ENCODE measurements at places on chromosomes 16 and 17. TPM values are rescaled to one million over a fixed set of nuclear protein-coding genes. Genes with fewer than 3 reads are reported as not detected.

The APOBR gene
- total RNA-seq, result 7.7 TPM

The CDRT4 gene
- total RNA-seq, result 2.7 TPM

The HEATR3 gene
- total RNA-seq, result 25.5 TPM

The SMARCD2 gene
- 96.8 TPM for total RNA-seq

The SLC4A1 gene
- total RNA-seq, result not detected

The SLFN14 gene
- 0.15 TPM for total RNA-seq

The TBC1D3I gene
- total RNA-seq, result 0.51 TPM

The RGS9 gene
- total RNA-seq, result 2.6 TPM

DNA sequence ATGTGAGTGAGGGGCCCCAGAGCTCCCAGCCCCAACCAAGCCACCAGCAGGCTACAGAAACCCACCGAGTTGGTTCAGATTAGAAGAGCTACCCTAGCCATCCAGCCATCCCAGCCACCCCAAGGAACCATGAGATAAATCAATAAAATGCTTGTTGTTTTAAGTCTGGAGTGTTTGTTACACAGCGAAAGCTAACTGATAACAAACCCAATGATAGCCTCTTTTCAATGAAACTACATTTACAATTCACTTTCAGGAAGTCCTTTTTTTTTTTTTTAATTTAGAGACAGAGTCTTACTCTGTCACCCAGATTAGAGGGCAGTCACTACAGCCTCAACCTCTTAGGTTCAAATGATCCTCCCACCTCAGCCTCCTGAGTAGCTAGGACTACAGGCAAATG lies 215.0 kb upstream of the ZFHX3 start:
- no peak overlapping the region for H3K27ac ChIP-seq
- H3K36me3 ChIP-seq, result no peaks in the 10 kb centered on the region
- H3K27me3 ChIP-seq, result no peaks in the 10 kb centered on the region
- no peaks in the 10 kb centered on the region for H3K4me1 ChIP-seq
- no peak overlapping the region for H3K4me3 ChIP-seq
- no peak for DNase-seq

- no peaks in the 10 kb centered on the region for H3K36me3 ChIP-seq
- no peak for DNase-seq
- H3K4me1 ChIP-seq, result no peaks in the 10 kb centered on the region
- H3K4me3 ChIP-seq, result no peak overlapping the region
- H3K27me3 ChIP-seq, result no peaks in the 10 kb centered on the region
- H3K27ac ChIP-seq, result no peak overlapping the region
Measured at GRCh38 chr16:12207939-12208338, 231.4 kb downstream of the SNX29 start.

- H3K27me3 ChIP-seq, result no peaks in the 10 kb centered on the region
- H3K27ac ChIP-seq, result peak overlapping the region; percentile 22
- peak; percentile 40 for DNase-seq
- H3K36me3 ChIP-seq, result no peaks in the 10 kb centered on the region
- peak overlapping the region; percentile 60 for H3K4me3 ChIP-seq
Measured at GRCh38 chr16:89863741-89864526, 9.5 kb upstream of the TCF25 start.

DNA sequence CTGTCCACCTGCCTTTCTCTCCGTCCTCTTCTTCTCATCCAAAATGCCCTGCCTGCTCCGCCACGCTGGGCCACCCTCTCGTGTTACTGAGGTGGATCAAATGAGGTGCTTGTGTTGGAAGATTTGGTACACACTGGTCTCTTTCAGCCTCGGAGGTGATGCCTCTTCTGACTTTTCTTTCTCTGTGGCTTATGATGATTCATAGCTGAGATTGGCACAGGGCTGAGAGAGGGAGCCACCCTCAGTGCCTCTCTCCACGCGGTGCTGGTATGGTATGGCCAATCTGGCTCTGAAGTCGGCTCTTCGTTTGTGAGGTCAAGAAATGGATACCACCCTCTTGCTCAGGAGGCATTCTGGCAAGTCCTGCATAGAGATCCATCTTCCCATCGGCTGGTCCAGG lies 82.4 kb downstream of the PLCG2 start:
- no peak overlapping the region for H3K4me3 ChIP-seq
- H3K4me1 ChIP-seq, result no peaks in the 10 kb centered on the region
- H3K36me3 ChIP-seq, result no peaks in the 10 kb centered on the region

DNA sequence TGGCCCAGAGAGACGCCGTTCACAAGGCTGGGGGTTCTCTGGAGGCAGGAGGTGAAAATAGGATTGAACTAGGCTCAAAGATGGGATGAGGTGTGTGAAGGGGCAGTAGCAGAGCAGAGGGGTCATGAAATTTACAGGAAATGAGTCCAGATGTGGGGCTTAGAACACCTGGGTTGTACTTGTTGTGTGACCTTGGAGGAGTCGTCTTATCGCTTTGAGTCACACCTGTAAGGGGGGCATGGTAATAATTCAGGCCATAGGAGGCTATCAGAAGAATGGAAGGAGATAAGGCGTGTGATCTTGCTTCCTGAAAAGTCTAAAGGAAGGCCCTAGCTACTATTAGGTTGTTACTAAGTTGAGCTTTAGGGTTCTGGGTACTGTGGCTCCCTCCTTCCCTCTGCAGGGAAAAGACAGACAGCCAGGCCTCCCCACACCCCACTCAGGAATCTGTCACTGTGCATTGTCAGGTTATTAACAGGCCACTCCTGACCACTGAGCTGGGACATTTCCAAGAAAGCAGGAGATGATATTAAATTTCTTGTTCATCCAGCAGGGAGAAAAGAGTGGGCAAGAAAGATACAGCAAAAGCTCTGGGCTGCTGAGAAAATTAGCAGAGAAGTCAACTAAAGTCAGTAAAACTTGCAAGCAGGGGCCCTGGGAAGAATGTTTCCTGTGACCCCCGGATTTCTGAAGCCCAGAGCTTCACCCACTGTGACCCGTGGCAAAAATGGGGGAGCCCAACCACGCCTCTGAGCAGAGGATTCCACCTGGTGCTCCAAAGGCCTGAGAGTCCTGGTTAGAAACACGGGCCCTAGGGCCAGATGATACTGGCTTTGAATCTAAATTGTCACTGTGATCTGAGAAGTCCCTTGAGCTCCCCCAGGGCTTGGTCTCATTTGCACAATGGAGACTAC lies 6.0 kb upstream of the CDC42EP4 start:
- H3K27ac ChIP-seq, result no peak overlapping the region
- DNase-seq, result no peak
- H3K36me3 ChIP-seq, result no peaks in the 10 kb centered on the region
- no peak overlapping the region for H3K4me3 ChIP-seq
- no peaks in the 10 kb centered on the region for H3K4me1 ChIP-seq

DNA sequence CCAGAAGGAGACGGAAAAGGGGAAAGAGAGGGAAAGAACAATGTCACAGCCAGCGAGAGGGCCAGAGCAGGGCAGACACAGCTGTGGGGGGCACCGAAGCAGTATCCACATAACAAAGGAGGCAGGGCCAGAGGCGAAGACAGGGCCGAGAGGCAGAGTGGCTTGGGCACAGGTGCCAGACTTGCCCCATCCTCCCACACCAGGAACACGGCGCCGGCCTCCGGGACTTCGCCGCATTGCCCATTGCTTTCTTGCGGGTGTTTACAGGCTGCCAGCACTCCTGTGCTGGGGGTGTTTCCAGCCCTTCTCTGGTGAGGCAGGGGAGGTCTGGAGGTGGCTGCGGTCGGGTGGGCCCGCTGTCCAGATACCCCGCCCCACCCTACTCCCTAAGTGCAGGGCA lies 78.0 kb downstream of the ENGASE start:
- H3K27ac ChIP-seq, result no peak overlapping the region
- H3K4me1 ChIP-seq, result no peaks in the 10 kb centered on the region
- H3K4me3 ChIP-seq, result no peak overlapping the region
- DNase-seq, result no peak

DNA sequence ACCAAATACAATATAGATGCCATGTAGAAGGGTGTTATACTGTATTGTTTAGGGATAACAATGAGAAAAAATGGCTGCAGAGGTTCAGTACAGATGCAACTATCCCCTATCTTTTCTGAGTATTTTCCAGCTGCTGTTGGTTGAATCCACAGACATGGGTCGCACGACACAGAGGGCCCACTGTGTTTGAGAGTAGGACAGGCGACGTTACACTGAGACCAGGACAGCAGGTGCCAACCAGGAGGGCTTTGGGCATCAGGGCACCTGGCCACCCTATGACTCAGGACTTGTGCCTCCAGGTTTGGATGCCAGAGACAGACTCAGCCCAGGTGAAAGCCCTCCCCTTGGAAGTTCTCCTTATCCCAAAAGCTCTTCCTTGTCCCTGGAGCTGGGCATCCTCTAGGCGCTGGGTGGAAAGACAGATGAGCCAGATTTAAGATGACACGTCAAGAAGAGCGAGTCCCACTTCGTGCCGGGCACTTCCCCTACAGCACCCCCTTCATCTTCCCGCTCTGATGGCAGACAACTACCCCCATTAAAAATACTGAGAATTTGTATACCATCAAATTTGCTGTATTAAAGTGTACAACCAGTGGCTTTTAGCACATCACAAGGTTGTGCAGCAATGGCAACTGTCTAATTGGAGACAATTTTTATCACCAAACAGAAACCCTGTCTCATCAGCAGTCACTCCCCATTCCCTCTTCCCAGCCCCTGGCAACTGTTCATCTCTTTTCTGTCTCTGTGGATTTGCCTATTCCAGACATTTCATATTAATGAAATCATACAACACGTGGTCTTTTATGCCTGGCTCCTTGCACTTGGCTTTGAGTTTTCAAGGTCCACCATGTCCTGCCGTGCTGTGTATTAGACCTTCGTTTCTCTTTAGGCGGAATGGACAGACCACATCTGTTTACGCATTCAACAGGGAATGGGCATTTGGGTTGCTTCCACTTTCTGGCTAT lies 30.6 kb downstream of the TNFRSF13B start:
- no peaks in the 10 kb centered on the region for H3K27me3 ChIP-seq
- no peak overlapping the region for H3K27ac ChIP-seq
- no peaks in the 10 kb centered on the region for H3K36me3 ChIP-seq
- no peak for DNase-seq

DNA sequence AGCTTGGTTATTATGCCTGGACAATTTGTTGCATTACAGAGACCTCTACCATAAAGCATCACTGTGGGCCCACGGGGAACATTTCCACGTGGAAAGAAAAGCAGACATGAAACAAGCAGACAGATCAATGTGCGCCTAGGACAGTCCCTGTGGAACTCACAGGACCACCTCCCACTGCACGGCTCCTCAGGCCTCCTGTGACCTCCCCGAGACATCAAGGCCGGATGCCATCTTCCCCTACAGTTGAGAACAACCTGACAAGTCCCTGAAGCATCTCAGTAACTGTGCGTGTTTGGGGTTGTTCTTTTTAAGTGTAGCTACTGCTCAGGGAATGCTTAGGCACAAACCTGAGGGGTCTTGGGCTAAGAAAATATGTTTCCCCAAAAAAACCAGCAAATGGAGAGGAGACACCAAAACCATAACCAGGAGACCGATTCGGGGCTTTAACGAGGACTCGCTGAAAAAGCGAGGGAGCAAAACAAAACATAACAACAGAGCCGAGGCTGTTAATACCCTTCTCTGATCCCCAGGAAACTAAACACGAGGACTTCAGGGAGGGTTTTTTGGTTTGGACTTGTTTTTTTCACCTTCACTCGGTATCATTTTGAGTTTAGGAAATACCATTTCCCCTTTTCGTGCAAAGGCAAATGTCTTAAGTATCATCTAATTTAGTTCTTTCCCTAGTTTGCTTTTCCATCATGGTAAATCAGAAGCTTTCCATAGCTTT lies 87.1 kb downstream of the CYTH1 start:
- DNase-seq, result no peak
- H3K27ac ChIP-seq, result no peak overlapping the region
- no peaks in the 10 kb centered on the region for H3K4me1 ChIP-seq
- peaks cover 81% of the 10 kb centered on the region for H3K36me3 ChIP-seq
- H3K27me3 ChIP-seq, result no peaks in the 10 kb centered on the region

DNA sequence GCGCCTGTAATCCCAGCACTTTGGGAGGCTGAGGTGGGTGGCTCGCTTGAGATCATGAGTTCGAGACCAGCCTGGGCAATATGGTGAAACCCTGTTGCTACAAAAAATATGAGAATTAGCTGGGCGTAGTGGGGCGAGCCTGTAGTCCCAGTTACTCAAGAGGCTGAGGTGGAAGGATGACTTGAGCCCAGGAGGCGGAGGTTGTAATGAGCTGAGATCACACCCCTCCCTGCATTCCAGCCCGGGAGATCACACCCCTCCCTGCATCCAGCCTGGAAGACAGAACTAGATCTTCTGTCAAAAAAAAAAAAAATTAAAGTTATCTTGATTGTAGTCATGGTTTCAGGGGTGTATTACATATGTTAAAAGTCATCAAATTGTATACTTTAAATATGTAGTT lies 26.8 kb upstream of the GLG1 start:
- H3K4me3 ChIP-seq, result no peak overlapping the region
- no peak overlapping the region for H3K27ac ChIP-seq
- H3K36me3 ChIP-seq, result peaks cover 57% of the 10 kb centered on the region

GRCh38 chr17:18224387-18225120 lies 881 bp upstream of the LLGL1 start:
- no peak overlapping the region for H3K27ac ChIP-seq
- no peaks in the 10 kb centered on the region for H3K36me3 ChIP-seq
- no peak for DNase-seq
- peaks cover 18% of the 10 kb centered on the region for H3K4me1 ChIP-seq
- peak overlapping the region; percentile 45 for H3K4me3 ChIP-seq

DNA sequence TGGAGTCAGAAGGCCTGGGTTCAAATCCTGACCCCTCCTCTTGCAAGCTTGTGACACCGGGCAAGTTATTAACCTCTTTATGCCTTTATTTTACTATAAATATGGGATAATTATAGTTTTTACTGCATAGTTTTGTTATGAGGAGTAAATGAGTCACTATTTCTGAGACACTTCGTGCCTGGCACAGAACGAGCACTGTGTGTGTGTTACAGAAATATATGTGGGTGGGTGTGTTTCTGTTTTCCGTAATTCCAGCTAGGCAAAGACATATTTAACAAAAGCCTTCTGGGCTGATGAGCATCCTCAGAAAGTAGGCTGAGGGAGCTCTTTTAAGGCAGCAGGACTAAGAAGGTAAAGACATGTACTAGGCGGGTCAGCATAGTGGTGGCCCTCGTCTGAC lies 417.9 kb downstream of the MAF start:
- H3K4me3 ChIP-seq, result no peak overlapping the region
- no peak overlapping the region for H3K27ac ChIP-seq
- H3K27me3 ChIP-seq, result no peaks in the 10 kb centered on the region
- no peaks in the 10 kb centered on the region for H3K36me3 ChIP-seq
- DNase-seq, result no peak

- H3K4me1 ChIP-seq, result no peaks in the 10 kb centered on the region
- H3K36me3 ChIP-seq, result no peaks in the 10 kb centered on the region
- no peak overlapping the region for H3K4me3 ChIP-seq
- H3K27me3 ChIP-seq, result no peaks in the 10 kb centered on the region
- no peak overlapping the region for H3K27ac ChIP-seq
Measured at GRCh38 chr17:41521574-41522261, 3.0 kb upstream of the KRT15 start.

DNA sequence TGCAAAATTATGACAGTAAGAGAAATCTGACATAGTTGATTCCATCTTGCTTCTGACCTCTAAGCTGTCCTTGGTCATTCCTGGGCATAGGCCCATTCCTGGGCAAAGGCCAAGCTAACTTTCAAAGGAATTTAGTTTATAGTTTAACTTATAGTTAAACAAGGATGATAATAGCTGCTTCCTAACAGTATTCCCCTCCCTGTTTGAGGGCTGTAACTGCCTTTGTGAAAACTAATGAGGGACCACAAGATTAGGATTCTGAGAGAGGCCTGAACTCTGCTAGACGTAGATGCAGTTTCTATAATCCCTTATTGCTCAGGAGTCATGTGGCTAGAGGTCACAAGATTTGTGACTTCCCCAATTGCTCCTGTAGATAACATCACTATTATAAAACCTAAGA lies 80.2 kb upstream of the ASIC2 start:
- no peaks in the 10 kb centered on the region for H3K36me3 ChIP-seq
- no peaks in the 10 kb centered on the region for H3K4me1 ChIP-seq
- no peaks in the 10 kb centered on the region for H3K27me3 ChIP-seq
- H3K4me3 ChIP-seq, result no peak overlapping the region

- no peaks in the 10 kb centered on the region for H3K36me3 ChIP-seq
- H3K27ac ChIP-seq, result no peak overlapping the region
- peaks cover 10% of the 10 kb centered on the region for H3K4me1 ChIP-seq
- H3K4me3 ChIP-seq, result no peak overlapping the region
Measured at GRCh38 chr17:17191346-17191792, 14.8 kb downstream of the PLD6 start.

Measured in CD8-positive, alpha-beta memory T cell (primary cell).